NCI-H1092 treated with DMSO at 0.1 percent for 48 hours (cell line): ENCODE measurements at places on chromosomes 5 and 9.

DNA sequence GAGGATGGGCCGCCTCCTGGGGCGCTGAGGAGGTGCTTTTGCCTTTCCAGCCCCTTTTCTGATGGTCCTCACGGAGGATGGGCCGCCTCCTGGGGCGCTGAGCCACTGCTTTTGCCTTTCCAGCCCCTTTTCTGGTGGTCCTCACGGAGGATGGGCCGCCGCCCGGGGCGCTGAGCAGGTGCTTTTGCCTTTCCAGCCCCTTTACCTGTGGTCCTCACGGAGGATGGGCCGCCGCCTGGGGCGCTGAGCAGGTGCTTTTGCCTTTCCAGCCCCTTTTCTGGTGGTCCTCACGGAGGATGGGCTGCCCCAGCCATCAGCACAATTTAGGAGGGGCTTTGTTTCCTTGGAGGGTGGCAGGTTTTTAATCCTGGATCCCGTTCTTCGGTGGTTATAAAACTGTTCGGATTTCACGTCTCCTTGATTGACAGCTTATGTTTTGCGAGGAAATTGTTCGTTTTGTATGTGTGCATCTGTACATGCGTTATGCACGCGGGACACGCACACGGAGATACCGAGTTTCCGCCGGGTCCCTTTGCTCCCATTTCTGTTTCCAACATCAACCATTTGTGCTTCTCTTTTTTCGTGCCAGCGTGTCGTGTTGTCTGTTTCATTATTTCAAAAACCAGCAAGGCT lies 34.7 kb upstream of the SLC9A3 start:
- DNase-seq = no peak

DNA sequence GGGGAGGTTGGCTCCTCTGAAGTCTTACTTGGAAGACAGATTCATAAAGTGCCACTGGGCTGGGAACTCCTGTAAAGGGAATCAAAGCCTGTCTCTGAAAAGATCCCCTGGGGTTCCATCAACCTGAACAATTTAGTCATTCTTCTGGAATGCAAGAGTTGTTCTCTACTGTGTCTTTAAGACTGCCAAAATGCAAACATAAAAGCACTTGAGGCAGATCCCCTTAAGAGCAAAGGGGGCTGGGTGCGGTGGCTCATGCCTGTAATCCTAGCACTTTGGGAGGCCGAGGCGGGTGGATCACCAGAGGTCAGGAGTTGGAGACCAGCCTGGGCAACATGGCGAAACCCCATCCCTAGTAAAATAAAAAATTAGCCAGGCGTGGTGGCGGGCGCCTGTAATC lies 16.7 kb downstream of the CDKN2AIPNL start:
- no peak for DNase-seq

GRCh38 chr5:130689831-130690230 lies 475.2 kb downstream of the HINT1 start:
- DNase-seq = no peak

DNA sequence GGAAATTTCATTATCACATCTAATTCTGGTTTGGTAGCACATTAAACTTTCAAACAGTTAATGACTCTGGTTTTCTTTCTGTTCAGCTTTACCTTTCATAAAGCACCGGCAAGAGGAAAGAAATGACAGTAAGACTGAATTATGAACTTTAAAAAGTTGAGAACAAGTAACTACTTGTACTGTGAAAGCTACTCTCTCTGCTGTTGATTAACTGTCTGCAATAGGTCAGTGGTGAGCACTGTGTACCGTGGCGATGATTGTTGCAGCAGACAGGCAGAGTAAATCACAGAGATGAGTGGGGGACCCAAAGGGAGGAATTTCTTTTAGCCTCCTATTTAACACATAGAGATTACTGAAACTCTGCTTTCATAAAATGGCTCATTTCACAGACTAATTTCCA lies 74.0 kb upstream of the MEF2C start:
- DNase-seq = no peak
